ENCODE measurements at places on chromosomes 5 and 9.

DNA sequence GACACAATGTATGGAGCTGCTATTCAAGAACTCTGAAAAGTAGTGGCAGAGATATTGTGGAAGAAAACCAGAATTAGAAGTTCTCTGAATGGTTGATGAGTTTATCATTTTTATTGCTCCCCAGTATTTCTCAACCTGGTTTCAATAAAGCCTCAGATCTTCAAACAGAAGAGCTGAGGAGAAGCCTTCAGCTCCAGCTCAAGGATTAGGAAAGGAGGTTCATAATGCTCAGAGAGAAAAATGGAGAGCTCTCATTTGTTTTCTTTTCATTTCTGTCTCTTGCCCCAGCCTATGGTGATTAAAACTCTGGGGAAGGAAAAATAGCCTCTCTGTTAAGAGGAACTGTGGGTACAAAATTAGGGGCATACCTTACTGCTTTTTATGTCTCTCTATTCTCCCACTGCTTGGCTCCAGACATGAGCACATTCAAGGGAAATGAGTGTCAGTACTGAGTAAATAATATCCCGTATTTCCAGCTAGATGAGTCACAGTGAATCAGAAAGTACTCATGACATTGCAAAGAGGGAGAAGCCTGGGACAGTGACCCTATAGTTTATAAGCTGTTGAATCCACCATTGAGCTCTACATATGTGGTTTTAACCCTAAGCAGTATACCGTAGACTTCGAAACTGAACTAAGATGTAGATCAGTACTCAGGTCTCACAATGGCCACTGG lies 138.1 kb downstream of the EMB start:
- no peak for DNase-seq

DNA sequence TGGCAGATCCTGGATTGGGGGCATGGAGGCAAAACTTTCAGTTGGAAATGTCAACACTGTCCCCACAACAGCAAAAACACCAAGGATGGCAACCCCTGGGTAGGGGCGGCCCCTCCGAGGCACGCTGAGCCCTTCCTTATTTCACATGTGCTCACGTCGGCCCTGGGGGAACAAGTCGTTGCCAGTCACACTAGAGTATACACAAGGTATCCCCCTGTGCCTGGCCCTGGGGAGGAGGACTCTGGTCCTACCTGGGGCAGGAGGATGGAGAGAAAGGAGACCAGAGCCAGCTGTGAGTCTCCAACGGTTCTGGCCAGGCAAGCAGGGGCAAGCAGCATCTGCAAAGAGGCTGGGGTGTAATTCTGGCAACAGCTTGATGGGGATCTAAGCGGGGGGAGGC lies 126.9 kb upstream of the FOXD4L5 start:
- no peak for DNase-seq

GRCh38 chr5:169173372-169173771 lies 127.6 kb downstream of the SLIT3 start:
- DNase-seq = no peak

- DNase-seq = no peak
These were observed 337.2 kb downstream of the NPR3 start for GRCh38 chr5:33048315-33048714.

GRCh38 chr9:78462611-78463010 lies 165.7 kb downstream of the PSAT1 start:
- no peak for DNase-seq

DNA sequence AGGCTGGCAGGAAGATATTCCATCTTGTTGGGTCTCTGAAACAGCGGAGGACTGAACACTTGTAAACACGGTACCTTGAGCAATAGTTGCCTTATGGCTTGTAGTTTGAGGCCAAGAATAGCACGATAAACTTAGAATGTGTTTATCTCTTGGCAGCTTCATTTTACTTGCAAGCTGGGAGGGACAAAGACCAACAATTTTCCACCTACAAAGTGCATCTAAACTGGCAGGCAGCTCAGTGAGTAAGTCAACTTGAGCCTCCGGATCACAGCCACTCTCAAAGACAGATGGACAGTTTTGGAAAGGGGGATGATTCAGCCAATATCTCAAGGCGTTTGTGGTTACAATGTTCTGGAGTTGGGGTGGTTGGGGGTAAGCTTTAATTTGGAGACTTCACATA lies 652.6 kb downstream of the CETN3 start:
- DNase-seq = no peak

DNA sequence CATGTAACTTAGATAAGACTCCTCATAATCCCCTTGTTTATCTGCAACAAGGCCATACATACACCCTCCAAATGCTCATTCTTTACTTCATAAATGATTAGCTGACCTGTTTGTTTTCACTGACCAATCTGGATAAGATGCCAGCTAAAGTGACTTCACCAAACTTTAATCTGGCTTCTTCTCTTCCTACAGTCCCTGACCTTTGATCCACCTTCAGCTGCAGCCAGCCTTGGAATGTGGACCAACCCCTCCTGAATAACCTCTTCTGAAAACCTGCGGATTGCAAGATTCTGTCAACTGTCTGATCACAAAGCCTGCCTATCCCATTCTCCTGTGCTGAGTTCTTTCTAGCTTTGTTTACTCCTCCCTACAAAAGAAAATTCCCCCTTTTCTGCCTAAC lies 476.8 kb downstream of the LRRC70 start:
- DNase-seq = no peak

DNA sequence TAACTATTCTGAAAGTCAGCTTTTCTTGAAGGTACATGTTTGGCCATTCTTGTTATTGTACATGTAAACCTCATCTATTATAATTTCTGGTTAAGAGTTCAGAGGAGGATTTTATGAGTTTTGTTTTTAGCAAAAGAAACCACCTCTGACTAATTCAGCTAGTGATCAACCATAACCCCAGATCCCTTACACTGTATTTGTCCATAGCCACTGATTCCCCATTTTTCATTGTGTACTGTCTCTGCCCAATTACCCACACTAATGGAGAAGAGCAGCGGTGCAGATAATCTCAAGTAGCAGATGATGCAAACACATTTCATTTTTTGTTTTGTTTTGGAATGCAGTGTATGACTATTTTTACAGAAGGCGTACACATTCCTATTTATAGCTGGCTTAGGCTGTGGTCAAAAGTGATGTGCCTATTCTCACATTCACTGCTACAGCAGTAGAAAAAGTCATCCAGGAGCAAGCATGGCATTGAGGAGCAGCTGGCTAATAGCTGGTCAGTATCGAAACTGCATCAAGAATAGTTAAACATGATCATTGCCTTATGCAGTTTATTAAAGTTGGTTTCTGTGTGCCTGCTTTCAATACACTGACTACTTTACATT lies 988.3 kb downstream of the DTWD2 start:
- DNase-seq = no peak

GRCh38 chr9:136157477-136158265 lies 39.0 kb upstream of the TMEM250 start:
- no peak for DNase-seq

- DNase-seq = no peak
These were observed 1147.5 kb upstream of the C9orf72 start for GRCh38 chr9:28720746-28721145.

DNA sequence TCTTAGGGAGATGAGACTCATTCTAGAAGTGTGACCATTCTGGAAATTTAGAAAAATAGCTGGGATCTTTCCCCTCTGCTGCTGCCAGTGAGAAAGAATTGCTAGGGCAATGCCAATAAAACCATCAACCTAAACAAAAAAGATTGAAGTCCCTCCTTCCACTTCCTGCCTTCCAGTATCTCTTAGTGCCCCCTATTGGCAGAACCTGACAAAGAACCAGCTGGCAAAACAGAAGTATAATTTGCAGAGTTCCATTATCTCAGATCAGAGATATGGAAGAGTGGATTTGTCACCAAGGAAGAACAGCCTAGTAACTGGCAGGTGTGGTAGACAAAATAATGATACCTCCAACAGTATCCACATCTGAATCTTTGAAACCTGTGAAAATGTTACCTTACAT lies 13.8 kb upstream of the PLCXD3 start:
- DNase-seq = no peak

GRCh38 chr9:121278477-121279261 lies 10.7 kb downstream of the GSN start:
- DNase-seq = no peak

DNA sequence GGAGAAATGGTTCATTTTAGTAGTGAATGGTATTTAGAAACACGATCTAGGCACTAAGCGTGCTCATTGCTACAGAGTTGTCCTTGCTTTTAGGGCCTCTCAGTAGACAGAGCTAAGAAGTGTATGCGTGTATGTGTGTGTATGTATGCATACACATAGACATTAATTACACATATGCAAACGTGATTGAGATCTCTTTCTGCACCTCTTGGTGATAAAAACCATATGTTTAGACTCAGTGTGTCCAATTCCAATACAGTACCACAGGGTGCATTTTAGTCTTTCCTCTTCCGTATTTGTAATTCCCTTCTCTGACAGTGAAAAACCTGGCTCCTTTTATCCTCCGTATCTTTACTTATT lies 13.1 kb downstream of the TRIO start:
- no peak for DNase-seq

GRCh38 chr9:99231711-99232110 lies 9.6 kb downstream of the SEC61B start:
- DNase-seq = no peak

DNA sequence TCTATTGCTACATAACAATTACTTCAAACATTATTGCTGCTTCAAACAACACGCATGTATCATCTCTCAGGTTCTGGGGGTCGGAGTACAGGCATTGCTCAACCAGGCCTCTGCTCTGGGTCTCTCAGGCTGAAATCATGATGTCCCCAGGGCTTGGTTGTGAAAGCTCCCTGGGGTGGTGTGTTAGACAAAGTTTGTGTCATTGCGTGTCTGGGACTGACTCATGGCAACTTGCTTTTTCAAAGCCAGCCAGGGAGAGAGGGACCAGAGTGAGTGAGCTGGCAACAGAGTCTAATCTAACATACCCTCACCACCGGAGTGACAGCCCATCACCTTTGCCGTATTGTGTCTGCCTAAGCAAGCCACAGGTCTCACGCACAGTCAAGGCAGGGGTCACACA lies 259.2 kb upstream of the NFIL3 start:
- DNase-seq = no peak

- DNase-seq = no peak
These were observed 52.7 kb upstream of the ERCC6L2 start for GRCh38 chr9:95822583-95823431.

- DNase-seq = no peak
These were observed 39.8 kb upstream of the PCSK5 start for GRCh38 chr9:75850459-75851200.

GRCh38 chr9:94014920-94015319 lies 59.8 kb upstream of the BARX1 start:
- no peak for DNase-seq

DNA sequence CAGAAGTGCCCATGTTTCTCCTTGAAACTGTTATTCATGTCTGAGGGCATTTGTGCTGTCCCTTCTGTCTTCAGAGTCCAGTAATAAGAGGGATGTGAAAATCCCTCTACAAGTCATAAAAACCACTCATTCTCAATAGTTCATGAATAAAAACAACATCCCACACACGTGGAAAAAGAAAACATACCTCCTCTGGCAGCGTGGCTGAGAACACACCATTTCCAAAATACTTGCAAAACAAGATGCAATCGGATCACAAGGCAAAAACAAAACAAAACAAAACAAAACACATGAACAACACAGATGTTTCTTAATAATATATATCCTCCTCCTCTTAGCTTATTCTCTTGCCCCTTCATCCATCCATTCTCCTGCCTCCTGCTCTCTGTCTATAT lies 71.0 kb upstream of the EQTN start:
- DNase-seq = no peak

DNA sequence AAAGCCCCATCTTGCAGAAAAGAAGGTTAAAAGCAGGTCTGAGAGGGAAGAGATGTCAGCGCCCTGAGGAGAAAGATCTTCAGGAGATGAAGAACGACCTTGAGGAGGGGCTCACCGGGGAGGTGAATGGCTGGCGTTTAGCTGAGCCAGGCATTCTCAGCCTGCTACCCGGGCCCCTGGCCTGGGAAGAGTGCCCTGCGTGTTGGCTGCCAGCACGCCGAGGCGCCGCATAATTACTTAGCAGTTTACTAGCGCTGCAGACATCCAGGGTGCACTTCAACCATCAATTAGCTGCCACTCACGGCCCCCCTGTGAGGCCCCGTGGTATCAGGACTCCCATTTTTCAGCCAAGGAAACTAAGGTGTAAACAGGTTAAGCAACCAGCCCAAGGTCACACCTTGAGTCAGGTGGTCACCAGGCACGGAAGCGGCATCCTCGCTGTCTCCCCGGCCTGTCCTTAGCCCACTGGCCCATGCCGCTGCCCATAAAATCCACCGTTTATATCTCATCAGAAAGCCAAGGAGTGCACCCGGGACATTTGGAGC lies 551.9 kb downstream of the BNC2 start:
- no peak for DNase-seq

GRCh38 chr5:154189819-154190594 lies 526 bp upstream of the GALNT10 start:
- DNase-seq = peak; percentile 95

GRCh38 chr5:94240134-94240533 lies 378.3 kb downstream of the KIAA0825 start:
- DNase-seq = no peak

DNA sequence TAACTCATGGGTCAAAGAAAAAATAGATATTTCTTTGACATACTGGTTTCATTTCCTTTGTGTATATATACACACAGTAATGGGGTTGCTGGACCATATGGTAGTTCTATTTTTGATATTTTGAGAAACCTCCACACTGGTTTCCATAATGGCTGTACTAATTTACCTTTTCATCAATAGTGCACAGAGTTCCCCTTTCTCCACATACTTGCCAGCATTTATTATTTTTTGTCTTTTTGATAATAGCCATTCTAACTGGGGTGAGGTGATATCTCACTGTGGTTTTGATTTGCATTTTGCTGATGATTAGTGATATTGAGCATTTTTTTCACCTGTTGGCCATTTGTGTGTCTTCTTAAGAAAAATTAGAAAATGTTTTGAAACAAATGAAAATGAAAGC lies 78.4 kb upstream of the CKMT2 start:
- DNase-seq = no peak

DNA sequence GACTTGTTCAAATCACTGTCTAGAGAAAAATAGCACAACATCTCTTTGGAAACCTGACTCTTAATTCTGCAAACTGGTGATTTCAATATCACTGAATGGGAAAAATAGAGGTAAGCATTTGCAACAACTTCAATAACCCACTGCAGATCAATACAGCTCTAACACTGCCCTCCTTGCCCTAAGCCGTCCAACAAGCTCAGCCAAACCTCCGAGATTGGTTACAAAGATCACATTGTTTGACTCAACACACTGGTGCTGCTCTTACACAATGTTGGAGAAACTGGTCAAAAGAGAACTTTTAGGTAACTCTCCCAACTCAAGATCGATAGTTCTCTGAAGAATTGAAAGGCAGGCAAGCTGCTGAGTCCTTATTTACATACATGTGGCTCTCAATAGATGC lies 150.4 kb downstream of the SPOCK1 start:
- DNase-seq = no peak

GRCh38 chr5:147711019-147711418 lies 71.5 kb downstream of the JAKMIP2 start:
- no peak for DNase-seq

DNA sequence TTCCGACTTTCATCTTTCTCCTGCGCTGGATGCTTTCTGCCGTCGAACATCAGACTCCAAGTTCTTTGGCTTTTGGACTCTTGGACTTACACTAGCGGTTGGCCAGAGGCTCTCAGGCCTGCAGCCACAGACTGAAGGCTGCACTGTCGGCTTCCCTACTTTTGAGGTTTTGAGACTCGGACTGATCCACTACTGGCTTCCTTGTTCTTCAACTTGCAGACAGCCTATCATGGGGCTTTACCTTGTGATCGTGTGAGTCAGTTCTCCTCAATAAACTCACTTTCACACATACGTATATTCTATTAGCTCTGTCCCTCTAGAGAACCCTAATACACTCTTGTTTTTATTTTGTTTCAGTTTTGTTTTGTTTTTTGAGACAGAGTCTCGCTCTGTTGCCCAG lies 10.3 kb downstream of the FKBP15 start:
- DNase-seq = no peak
